NCI-H510A (cell line): ENCODE measurements at places on chromosomes 6 and 20.
A peak's percentile ranks its signal among the peaks of the same experiment; 100 is the strongest.

DNA sequence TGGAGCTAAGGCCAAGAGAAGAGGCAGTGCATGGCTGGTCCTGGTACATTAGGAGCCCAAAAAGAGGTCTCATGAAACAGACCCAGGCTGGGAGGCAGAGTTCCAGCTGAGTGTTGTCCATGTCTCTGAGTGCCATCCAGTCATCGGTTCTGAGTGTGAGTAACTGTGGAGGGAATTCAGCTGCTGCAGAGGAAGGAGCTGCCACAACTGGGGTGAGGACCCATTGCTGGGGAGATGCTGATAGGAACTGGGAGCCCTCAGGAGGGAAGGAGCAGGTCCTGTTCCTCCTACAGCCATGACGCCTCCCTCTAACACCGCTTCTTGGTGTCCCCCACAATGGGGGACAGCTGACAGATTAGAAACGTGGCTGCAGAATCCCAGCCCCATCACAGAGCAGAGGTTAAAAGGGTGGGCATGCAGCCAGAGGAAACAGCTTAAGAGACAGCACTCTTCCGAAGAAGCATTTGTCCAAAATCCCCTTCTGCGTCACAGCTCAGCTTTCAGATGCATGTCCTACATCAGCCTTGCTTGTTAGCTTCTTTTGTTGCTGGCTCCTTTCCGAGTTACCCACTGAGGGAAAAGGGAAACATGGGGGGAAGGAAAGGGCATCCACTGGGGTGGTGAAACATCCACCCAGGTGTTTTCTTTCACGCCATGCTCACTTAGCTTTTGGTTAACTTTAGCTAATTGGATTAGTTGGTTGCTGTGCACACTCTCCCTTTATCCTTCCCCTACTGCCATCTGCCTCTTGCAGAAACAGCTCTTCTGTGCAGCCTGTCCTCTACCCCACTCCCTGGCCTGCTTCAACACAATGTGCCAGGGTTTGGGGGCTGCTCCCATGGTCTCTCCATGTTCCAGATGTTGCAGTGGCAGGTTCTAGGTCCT, 239.2 kb downstream of the SYNDIG1 start:
- DNase-seq: no peak

DNA sequence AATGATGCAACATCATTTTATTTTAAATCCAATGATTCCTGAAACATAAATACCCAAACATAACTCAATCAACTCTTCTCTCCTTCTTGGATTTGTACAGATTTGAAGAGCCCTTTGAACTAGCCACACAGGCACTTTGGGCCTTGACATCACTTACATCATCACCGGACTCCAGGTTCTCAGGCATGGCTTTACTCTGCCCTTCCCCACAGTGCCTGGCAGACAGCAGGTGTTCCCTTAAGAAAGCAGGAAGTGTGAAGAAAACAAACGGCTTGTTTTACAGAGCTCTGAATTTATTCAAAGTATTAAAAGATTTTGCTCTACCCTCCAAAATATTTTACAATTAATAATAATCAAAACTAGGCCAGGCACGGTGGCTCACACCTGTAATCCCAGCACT, 54.8 kb upstream of the GCM1 start:
- DNase-seq: peak; percentile 56

GRCh38 chr20:11797156-11797555, 120.5 kb upstream of the BTBD3 start:
- DNase-seq: no peak

DNA sequence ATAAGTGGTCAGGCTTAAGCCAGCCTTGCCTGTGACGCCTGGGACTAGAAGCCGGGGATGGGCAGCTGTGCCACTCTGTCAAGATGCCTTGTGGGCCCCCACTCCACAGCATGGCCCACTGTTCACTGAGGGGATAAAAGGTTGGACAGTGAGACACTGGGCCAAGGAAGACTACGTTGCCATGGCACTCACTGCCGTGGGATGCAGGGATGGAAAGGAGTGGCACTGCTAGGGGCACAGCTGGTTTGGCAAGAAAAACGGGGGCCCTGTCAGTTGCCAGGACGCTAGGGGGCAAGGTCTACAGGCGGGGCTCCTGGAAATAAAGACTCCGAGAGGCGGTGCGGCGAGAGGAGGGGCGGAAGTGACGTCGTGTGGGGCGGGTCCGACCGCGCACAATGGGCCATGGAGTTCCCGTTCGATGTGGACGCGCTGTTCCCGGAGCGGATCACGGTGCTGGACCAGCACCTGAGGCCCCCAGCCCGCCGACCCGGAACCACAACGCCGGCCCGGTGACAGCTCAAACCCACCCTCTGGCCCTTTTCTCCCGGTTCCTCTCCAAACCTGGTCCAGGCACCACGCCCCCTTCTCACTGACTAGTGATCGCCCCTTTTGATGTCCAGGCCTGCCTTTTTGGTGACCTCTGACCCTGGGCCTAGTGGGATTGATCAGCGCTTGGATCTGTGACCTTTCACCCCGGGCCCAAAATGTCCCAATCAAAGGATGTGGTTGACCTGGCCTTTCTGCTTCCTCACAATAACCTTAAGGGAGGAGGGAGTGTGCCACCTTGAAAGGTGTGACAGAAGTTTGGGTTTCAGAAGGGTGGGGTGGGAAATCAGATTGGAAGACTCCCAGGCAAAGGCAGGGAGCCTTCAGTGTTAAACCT, at the start of gene ATAT1:
Gene ATAT1, plus strand, starts transcription at position 391 of the 883 bp plus-strand sequence.
- peak; percentile 62 for DNase-seq

GRCh38 chr6:109794201-109794923, 103.3 kb downstream of the FIG4 start:
- DNase-seq: no peak

DNA sequence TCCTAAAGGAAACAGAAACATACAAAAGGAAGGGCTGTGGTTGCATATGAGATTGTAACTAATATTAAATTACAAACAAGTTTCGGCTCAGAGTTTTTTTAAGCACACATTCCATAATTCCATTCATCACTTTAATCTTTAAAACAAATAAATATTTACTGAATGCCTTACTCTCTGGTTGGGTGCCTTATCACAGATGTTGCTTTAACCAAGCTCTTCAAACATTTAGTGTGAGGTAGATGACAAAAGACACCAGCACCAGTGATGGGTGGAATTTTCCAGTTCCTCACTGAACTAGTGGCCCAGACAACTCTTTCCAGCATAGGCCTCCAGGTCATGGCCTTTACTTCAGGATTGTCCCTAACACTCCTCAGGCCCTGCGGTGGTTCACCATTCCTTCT, 58.7 kb downstream of the ARHGAP18 start:
- DNase-seq: no peak

DNA sequence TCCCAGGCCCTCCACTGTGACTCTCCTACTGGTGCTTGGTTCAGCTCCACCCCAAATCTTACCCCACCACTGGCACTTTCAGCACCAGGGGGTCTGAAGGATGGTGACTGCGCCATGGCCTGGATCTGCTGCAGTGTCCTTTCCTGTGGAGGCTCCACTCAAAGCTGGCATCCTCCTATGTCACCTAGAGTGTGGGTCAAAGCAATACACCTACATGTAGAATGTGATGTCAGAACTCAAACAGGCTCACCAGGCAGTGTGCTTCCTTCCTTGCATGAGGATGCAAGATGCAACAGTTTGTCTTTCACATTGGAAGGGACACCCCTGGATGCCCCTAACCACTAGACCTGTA, 32.8 kb upstream of the MICB start:
- no peak for DNase-seq

DNA sequence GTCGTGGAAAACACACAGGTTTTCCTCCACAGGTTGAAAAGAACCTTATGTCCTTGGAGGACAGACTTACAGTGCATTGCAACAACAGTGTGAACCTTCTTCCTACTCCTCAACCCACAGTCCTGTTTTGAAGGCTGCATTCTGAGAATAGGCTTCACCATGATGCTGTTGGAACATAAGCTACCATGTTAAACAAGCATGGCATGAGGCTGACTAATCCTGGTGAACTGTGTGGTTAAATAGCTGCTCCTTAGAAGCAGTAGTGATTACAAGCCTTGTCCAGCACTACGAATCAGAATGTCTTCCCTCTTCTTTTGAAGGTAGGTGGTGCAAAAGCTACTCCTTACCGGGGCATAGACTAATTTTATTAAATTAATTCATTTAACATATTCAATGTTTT, 368.5 kb upstream of the EPHA7 start:
- no peak for DNase-seq

- no peak for DNase-seq
Measured at GRCh38 chr6:43107344-43108062, 31.4 kb downstream of the PTK7 start.

- DNase-seq: no peak
Measured at GRCh38 chr20:602111-602970, 7.8 kb downstream of the TCF15 start.

DNA sequence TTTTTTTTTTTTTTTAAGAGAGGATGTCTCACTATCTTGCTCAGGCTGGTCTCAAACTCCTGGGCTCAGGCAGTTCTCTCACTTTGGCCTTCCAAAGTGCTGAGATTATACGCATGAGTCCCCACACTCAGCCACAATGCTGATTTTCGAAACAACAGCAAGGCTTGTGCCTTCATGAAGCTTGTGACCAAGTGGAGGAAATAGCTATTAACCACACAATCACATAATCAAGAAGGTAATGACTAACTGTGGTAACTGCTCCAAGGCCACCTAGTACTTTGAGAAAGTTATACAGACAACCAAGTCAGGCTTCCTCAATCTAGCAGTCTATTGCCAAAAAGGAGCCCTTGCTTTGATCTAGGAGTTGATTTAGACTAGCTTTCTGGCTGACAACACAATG, 46.3 kb downstream of the SOD2 start:
- no peak for DNase-seq

DNA sequence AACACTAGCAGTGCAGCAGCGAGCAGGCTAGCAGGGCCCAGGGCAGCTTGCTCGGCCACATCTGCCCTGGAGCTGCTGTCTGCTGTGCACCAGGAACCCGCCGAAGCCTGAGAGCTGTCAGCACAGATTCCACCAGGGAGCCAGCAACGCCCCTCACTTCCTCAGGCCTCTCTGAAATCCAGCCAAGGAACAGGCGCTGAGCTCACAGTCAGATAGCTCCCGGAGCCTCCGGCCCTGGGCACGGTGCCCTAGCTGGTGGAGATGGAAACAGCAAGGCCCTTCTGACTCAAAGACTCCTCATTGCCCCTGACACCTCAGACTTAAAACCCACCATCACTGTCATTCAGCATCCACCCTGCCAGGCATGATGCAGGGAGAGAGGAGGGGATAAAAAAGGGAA, 839.4 kb downstream of the MAFB start:
- no peak for DNase-seq

DNA sequence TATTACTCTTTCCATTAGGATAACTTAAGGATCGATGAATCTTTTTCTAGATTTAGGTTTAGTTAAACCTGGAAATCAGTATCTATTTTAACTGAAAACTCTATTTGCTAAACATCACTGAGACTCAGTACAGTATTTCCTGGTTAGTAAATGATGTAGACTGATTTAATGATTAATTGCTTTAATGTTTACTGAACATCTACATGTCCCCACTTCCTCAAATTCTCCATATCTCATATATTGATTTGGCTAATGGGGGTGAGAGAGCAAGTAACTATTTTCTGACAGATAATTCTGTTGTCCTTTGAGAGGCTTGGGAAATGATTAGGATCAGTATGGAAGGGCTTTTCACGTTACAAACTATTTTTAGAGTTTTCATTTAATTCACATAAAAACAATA, 10.3 kb downstream of the MKKS start:
- no peak for DNase-seq

DNA sequence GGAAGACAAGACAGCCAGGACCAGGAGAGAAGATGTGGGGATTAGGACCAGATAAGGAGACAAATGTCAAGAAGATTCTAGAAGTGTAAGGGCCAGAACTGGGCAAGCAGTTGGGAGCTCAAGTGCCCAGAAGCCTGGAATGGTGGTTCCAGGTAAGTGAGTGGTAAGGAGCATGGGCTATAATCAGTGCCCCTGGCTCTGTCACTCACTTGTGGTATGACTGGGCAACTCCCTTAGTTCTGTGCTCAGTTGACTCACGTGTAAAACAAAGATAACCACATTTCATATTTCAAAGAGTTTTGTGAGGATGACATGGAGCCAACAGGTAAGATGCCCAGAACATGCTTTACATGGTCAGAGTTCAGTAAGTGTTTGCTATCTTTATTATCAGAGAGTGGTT, 11.2 kb downstream of the CCDC167 start:
- DNase-seq: no peak

DNA sequence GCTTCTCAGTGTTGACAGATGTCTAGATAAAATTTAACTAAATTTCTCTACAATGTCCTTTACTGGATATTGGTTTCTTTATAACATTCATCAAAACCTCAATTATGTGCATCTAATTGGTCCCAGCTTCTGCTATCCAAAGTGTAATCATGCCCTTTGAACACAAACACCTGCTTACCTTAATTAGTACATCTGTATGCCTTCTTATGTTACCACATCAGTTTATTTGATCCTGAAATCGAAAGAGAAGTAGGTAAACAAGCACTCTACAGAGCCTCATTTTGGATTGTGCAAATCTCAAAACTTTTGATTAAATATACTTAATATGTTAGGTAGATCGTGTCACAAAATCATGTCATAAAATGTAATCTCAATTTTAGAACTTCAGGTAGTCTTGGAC, 36.5 kb downstream of the TAB2 start:
- no peak for DNase-seq

GRCh38 chr20:51529081-51529681, 13.3 kb downstream of the NFATC2 start:
- DNase-seq: no peak

DNA sequence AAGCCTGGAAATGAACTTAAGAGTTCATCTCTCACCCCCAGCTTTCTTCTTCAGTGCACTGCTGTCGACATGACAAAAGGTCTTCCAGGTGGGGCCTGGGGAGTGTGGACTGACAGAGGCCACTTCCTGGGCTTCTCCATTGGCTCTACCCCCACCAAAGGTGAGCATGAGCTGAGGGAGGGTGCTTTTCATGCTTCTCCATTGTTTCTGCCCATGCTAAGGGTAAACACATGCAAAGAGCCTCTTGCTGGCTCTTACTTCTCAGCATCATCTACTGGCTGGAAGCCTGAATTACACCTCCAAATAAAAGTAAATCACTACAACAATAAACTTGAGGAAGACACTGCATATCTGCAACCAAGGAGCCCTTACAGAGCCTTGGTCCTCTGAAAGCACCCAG, 227.2 kb downstream of the EPM2A start:
- DNase-seq: no peak
